ENCODE measurements at places on chromosomes 1 and 21.
A peak's percentile ranks its signal among the peaks of the same experiment; 100 is the strongest.

DNA sequence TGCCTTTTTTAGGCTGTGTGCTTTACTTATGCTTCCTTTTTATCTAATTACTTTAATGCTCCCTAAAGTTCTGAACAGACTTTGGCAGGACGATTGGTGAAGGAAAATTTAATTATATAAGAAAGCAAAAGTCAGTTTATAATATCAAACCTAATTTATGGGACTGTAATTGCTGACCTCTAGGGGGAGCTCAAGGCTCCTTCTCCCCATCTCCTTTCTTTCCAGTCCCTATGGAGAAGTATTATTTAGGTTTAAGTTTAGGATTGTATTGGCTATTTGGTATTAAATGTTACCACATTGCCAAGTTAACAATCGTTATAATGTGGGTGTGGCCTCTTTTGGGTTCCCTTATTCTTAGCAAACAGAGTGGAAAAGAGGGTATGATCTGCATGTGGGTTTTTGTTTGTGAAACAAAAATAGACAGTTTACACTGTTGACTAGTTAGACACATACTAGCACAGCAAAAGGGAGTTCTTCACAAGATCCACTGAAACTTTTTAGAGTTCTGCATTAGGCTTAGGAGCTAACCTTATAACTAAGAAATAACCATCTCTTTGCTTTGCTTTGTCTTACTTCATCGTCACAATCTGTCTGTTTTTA lies 48.2 kb upstream of the TNFSF4 start:
- DNase-seq, result no peak

DNA sequence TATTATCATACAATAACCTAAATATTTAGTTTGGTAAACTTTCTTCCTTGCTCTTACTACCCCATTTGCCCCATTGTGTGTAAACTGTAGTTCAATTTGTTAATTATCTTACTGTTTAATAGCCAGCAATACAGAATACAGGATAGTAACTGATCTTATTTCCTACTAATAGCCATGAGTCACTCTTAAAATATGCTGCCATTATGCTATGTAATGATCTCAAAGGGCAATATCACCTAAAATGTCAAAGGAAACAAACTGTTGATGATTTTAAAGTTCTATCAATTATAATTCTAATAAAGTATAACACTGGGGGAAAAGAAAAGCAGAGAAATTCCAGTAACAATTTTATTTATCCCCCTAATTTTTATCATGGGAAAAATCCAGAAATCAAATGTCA lies 4.3 kb downstream of the SLC30A1 start:
- DNase-seq, result no peak

DNA sequence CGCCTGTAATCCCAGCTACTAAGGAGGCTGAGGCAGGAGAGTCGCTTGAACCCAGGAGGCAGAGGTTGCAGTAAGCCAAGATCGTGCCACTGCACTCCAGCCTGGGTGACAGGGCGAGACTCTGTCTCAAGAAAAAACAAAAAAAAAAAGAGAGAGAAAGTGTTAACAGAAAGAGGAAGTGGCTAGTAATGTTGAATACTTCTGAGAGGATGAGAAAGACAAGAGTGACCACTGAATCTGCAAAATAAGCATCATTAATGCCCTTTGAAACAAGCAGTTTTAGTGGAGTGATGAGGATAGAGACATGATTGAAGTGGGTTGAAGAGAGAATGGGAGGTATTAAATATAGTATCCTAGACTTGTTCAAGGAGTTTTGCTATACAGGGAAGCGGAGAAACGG lies 11.7 kb downstream of the MPZ start:
- DNase-seq, result no peak

GRCh38 chr1:202852163-202852904 lies 36.6 kb downstream of the RABIF start:
- no peak for DNase-seq

DNA sequence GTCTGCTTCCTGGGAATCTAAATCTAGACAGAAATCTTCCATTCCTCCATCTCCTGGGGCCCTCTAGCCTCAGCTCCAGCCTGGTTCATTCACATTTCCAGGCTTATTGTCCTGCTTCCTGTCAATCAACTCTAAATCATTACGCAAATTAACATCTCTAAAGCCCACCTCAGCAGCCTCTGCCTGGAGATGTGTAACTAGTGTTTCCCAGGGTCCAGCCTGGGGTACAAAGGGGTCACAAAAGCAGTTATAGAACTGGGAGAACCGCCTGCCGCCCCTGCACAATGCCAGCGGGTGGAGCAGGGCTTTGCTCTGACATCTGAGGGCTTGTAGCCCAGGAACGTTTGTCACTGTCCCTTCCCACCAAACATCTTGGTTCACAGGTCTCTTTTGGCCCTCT lies 373.5 kb downstream of the RRAGC start:
- no peak for DNase-seq

GRCh38 chr1:51901151-51901550 lies 22.6 kb upstream of the NRDC start:
- no peak for DNase-seq

- no peak for DNase-seq
Observed at GRCh38 chr21:28118570-28118969, 874.1 kb downstream of the LTN1 start.

GRCh38 chr1:24091971-24092482 lies 19.9 kb downstream of the MYOM3 start:
- DNase-seq, result no peak

DNA sequence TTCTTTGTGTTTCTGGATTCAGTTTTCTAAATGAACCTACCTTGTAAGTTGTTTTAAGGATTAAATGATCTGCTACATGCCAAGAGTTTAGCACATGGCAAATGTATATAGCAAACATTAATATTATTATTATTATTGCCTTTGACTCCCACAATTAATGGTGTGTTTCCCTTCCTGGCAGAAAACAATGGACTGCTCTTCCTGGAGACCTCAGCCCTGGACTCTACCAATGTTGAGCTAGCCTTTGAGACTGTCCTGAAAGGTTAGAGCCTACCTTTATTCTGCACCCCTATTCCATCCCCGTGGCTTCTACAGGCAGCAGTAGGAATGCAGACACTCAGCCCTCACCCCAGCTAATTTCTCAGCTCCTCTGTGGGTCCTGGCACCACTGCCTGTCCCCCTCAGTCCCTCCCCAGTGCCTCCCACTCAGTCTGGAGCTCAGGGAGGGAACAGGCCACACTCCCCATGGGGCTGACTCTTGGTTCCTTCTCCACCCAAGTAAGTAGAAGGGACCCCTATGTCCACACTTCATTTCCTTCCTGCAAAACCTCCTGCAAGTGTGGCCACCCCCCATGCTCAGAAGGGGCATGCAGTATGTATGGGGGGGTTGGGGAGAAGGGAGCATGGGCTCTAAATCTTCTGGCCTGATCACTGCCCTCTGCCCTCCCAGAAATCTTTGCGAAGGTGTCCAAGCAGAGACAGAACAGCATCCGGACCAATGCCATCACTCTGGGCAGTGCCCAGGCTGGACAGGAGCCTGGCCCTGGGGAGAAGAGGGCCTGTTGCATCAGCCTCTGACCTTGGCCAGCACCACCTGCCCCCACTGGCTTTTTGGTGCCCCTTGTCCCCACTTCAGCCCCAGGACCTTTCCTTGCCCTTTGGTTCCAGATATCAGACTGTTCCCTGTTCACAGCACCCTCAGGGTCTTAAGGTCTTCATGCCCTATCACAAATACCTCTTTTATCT lies 8.8 kb downstream of the RAB25 start:
- no peak for DNase-seq

GRCh38 chr21:46626536-46626935 lies 8.9 kb upstream of the PRMT2 start:
- DNase-seq, result no peak

DNA sequence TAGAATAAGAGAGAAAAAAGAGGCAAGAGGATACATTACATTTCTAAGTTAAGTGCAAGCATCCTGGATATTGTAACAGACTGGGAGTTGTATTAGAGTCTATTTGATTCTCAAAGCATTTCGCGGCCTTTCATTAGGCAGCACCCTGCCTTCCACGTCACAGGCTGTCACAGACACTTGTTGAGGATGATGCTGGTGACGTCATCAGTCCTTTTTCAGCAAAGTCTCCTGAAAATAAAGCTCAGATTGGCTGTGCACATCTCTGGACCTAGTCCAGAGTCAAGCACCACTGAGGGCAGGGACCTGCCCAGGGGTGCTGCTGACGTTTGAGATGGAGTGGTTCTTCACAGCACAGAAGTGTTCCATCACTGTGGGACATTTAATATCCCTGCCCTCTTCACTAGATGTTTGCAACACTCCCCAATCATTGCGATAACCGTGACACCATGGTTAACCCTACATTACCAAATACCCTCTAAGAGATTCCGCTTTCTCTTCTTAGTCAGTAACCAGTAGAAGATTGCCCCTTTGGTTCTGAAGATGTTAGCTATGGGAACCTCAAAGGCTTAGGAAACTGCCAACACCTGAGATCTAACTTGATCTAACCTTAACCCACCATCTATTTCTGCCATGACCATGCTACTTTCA lies 72.7 kb upstream of the F3 start:
- no peak for DNase-seq

GRCh38 chr1:98103617-98104285 lies 182.9 kb upstream of the DPYD start:
- no peak for DNase-seq

GRCh38 chr1:81937791-81938450 lies 137.2 kb downstream of the ADGRL2 start:
- DNase-seq, result no peak

GRCh38 chr21:15713412-15713811 lies 16.4 kb upstream of the USP25 start:
- no peak for DNase-seq

DNA sequence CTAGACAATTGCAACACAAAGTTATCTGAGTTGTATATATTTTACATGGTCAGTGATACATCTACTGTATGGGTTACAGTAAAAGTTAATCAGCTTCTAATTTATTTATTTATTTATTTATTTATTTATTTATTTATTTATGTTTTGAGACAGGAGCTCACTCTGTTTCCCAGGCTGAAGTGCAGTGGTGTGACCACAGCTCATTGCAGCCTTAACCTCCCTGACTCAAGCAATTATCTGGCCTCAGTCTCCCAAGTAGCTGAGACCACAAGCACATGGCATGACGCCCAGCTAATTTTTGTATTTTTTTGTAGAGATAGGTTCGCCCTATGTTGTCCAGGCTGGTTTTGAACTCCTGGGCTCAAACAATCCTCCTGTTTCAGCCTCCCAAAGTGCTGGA lies 241.6 kb downstream of the PTPRC start:
- no peak for DNase-seq

GRCh38 chr21:31892686-31893085 lies 19.9 kb downstream of the HUNK start:
- no peak for DNase-seq

- DNase-seq, result no peak
Observed at GRCh38 chr1:223815865-223816264, 29.9 kb downstream of the TP53BP2 start.

DNA sequence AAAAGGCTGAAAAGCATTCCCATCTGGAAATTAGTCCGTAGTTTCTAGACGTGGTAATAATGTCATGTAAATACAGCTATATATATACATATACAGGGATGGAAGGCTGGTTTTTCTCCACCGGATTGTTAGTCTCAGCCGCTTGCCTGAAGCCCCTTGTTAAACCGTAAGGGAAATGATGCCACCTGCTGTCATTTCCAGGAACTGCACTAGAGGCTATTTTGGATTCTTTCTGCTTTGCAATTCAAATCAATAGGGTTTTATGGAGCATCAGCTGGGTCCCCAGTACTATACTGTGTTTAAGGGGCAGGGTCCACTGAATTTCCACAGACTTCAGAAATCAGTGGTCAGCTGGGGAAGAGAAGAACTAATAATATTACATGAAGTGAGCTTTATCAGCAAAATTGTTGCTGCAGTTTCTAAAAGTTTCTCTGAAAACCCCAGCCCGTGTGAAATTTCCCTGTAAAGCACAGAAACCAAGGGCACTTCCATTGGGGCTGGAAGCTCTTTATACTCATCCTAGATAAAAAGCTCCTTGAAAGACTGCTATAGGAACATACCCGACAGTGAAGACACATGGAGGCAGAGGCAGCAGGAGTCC lies 33.8 kb upstream of the MPZL1 start:
- DNase-seq, result peak; percentile 60

GRCh38 chr1:16960560-16961296 lies 19.7 kb downstream of the MFAP2 start:
- DNase-seq, result peak; percentile 58

- no peak for DNase-seq
Observed at GRCh38 chr1:119840745-119841144, 29.5 kb upstream of the REG4 start.

- no peak for DNase-seq
Observed at GRCh38 chr1:54542962-54543539, 5.0 kb upstream of the ACOT11 start.

- no peak for DNase-seq
Observed at GRCh38 chr1:226938903-226939437, 1.1 kb upstream of the COQ8A start.

DNA sequence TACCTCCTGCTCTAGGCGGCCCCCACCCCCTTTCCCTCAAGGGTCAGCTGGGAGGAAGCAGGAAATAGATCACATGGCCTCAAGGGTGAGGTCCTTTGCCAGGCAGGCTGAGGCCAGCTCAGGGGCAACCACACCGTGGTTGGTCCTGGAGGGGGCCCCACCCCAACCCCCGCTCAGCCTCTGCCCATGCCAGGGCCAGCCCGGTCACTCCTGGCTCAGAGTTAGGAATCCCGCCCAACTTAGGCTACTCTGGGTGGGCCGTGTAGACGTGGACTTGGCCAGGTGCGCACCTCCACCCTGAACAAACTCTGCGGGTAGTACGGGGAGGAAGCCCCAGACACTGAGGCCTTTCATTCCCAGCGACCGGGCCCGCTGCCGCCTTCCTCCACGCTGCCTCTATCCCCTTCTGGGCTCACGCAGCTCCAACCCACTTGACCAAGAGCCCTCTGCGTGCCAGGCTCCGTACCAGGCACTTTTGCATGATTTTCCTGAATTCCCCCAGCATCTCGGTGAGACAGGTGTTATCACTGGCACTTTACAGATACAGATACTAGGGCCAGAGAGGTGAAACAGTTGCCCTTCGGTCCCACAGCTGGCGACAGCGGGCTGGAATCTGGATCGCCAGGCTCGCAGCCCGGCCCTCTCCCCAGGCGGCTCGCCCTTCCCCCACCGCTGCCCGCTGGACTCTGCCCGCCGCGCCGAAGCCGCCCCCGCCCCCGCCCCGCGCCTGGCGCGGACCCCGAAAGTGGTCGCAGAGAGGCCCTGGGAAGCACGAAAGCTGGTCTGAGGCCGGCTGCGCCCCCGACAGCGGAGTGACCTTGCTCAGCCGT lies 769 bp downstream of the GALE start:
- no peak for DNase-seq

GRCh38 chr1:200245473-200245872 lies 164.4 kb downstream of the ZNF281 start:
- no peak for DNase-seq

- no peak for DNase-seq
Observed at GRCh38 chr1:67601539-67601938, 83.5 kb upstream of the GADD45A start.

GRCh38 chr1:236085545-236086159 lies 20.8 kb upstream of the NID1 start:
- DNase-seq, result no peak

Measured in stimulated activated CD4-positive, alpha-beta T cell treated with anti-CD3 and anti-CD28 coated beads, TNF-alpha, amount 100 ng/mL, for 4 hours (primary cell).